Stimulated activated naive CD4-positive, alpha-beta T cell treated with Interleukin-2 at 50 U/mL for 16 hours (primary cell): ENCODE measurements at places on chromosomes 2 and 18.

DNA sequence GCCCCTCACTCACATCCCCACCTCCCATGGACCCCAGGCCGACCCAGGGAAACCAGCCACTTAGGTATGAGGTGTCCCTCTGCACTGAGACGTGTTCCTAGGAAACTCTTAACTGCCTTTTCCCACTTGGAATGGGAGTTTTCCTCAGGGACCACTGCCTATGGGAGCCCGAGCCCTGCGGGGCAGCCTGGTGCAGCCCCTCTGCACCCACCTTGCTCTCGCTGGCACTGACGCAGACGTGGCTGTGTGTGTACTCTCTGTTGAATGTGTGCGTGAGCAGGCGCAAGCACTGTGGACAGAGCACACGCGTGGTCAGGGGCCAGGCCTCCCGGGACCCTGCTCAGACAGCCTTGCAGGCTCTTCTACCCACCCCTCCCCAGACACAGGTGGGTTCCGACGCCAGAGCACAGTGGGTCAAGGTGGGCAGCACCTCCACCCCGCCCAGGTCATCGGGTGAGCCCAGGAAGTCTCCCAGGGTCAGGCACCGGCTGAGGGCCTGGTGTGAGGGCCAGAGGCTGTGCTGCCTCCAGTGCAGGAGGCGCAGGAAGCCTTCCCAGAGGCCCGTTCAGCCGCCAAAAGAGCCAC is 30.0 kb downstream of the AQP12A start:
- no peak for DNase-seq

DNA sequence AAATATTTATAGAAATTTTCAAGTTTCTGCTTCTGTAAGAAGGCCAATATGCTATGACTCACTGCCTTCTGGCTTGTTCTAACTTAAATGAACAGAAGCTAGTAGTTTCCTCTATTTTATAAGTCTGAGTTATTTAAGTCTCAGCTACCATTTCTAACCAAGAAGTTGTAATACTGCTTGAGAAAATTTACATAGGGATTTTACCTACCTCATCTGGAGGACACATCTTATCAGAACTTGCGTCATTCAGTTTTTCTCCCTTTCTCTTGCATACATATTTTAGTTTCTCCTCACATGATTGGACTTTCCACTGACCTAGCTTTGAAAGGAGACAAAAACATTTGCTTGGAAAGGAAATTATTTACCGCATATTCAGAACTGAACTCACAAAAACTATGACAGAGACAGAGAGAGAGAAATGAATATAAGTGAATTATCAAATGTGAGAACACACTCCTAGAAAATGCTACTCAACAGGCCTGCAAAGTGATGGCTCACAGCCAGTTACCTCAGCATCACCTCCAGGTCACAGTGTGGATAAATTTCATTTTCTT is 81.1 kb upstream of the CD302 start:
- peak; percentile 28 for DNase-seq

- DNase-seq = no peak
These were observed 126.6 kb downstream of the RTP5 start for GRCh38 chr2:241996100-241996499.

DNA sequence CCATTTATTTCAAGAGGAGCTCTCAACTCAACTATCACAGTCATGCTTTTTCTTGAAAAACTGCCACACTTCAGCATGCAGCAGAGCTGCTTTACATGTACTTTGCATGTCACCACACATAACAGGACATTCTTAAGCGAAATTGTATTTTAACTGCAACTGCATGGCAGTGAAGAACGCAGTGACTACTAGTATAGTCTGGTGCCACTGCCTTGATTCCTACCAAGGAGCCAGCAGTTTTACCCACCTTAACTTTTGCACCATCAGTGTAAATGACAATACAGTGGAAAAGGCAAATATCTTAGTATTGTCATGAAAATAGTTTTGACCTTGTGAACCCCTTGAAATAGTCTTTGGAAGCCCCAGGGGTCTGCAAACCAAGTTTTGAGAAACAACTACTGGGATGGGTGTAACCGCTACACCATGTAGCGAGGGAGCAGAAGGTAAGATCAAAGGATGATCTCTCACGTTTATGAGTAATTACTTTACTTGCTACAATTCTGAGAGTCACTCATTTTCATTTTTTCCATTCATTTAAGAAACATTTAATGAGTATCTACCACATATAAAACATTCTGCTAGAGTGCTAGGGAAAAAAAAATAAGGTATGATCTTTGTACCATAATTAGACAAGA is 32.3 kb upstream of the MPP4 start:
- DNase-seq = no peak

GRCh38 chr2:2919574-2920365 is 457.8 kb downstream of the EIPR1 start:
- DNase-seq = no peak

DNA sequence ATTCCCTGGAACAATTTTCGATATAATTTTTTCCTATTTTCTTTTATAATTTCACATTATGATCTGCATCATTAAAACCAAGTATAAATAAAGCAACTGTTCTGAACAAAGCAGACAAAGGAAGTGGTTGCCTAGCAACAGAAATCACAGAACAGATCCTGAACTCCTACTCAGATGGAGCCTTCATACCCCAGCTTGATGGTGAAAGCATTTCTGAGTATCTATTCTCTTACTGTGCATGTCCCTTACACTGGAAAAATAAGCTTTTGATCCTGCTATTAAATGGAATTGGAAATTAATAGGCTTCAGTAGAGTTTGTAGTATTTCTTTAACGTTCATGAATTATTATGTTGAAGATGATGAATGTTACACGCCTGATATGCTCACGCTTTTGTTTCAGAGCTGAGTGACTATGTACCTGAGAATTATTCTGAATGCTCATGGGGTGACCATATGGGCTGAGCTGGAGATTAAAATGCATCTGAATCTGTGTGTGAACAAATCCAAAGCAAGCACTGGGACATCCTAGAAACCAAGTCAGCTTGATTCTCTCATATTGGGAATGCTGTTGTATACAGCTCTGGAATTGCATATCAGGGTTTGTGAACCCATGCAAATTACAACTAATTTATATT is 254.0 kb downstream of the KCNJ3 start:
- no peak for DNase-seq

- no peak for DNase-seq
These were observed 87.6 kb downstream of the NRP2 start for GRCh38 chr2:205769879-205770278.

DNA sequence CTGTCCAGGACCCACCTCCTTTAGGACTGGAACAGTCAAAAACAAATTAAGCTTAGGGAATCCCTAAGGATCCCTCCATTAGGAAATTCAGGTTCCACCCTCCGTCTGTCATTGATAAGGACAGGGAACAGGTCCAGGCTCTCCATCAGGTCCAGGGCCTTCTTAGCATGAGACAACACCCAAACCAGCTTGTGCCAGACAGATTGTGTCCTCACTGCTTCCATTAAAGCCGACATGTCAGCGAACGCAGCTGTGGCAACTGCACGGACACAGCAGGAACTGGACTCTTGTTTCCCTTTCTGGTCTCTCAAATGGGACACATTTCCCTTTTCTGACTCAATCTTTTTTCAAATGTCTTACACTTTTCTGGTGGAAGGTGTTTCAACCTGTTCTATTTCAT is 81.4 kb downstream of the BCL11A start:
- DNase-seq = no peak

- no peak for DNase-seq
These were observed 20.0 kb upstream of the SIX2 start for GRCh38 chr2:45029215-45029614.

GRCh38 chr2:227479865-227480475 is 8.0 kb downstream of the AGFG1 start:
- DNase-seq = no peak

- DNase-seq = no peak
These were observed 430.1 kb downstream of the FBXO15 start for GRCh38 chr18:73717570-73717969.

DNA sequence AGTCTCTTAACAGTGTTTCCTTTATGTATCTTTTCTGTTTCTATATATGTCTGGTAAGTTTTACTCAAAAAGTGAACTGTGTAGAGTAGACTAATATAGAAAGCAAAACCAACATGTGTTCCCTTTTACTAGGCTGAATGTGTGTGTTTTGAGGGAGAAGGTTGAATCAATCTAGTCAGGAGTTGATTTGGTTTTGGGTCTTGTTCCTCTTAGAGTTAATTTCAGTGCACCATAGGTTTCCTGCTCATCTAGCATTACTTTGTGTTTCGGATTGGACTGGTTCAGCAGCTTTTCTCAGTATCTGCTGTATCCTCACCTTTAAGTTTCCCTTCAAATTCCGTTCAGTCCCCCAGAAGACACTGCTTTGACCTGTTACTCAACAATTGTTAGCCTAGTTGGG is 52.0 kb upstream of the TRIM43 start:
- DNase-seq = no peak

DNA sequence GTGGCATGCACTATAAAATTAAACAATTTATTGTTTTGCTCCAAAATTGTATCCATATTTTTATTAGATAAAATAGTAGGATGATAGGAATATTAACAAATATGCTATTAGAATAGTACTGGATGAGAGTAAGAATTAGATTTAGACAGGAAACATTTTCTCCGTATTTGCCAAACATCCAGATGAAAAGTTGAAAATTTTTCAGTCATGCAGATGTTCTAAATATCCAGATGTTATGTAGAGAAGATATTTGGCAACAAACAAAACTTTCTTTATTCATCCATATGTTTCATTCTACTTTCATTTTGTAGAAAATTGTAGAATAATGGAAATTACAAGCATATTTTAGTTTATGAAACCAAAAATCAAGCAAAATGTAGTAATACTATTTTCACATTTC is 45.2 kb upstream of the NEUROD1 start:
- no peak for DNase-seq

- no peak for DNase-seq
These were observed at the start of gene COLEC11 for GRCh38 chr2:3594493-3595281. TSS of gene COLEC11 (plus strand) at chr2:3595112. CDS start at chr2:3604341, 9,229 bp downstream.

DNA sequence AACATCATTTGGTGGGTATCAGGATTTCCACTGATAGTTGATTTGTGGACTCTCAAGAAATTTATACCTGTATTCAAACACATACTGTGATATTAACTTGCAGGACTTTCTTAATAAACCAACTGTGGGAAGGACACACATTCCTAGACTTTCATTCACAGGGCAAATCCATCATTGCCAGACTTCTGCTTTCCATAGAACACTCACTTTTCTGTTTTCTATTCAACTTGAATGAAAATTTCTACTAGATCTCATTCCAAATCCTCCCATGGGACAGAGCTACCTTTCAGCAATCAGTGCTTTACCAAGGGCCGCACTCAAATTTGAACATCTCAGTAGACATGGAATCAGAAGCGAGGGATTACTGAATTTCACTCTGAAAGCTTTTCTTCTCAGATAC is 612.5 kb downstream of the IRS1 start:
- no peak for DNase-seq

DNA sequence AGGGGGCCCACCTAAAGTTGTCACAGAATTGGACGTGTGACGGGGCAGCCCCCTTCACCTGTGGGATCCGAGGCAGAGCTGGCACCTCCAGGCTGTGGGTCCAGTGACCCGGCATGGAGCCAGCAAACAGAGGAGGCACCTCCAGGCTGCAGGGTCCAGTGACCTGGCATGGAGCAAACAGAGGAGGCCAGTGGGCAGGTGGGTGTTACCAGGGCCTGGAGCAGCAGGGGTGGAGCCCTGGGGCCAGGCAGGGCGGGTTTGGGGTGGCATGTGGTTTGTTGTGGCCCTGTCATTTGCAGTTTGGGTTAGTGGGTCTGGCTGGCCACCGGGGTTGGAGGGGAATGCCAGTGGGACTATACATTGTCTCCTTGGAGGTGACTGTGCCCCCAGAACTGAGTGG is 68.2 kb downstream of the HPCAL1 start:
- DNase-seq = no peak

- no peak for DNase-seq
These were observed 187.8 kb upstream of the FAM98A start for GRCh38 chr2:33786881-33787280.

- no peak for DNase-seq
These were observed 325.9 kb downstream of the FSIP2 start for GRCh38 chr2:186064507-186064906.

DNA sequence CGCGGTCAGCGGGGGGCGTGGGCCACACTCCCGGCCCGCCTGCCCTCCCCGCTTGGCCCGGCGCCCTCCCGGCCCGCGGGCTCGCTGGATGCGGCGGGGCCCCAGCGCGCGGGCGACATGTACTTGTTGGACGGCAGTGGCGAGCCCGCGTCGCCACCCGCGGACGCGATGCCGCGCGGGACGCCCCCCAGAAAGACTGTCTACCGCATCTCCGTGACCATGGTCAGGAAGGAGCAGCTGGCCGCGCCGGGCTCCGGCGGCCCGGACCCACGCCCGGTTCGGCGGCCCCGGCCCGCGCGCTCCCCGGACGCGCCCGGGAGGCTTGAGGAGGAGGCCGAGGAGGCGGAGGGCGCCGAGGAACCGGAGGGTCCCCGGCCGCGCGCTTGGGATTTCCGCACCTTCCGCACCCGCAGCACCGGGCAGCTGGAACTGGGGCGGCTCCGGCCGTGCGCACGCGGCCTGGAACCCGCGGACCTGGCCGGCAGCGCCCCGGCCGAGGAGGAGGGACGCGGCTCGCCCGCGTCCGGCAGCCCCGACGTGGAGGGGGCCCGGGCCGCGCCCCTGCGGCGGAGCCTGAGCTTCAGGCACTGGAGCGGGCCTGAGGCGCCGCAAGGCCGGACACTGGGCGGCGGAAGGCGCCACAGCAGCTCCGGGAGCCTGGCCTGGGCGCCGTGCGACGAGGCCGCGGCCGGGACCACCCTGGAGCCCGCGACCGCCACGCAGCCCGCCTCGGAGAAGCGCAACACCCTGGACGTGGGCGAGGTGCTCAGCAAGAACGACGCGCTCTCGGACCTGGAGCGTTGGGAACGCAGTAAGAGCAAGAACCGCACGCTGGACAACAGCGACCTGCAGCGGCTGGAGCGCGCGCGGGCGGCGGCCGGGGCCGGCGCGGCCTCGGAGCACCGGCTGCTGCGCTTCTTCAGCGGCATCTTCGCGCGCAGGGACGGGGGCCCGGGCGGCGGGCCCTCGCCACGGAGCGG is 176.4 kb downstream of the AGAP1 start:
- no peak for DNase-seq

- no peak for DNase-seq
These were observed 123.3 kb upstream of the TANK start for GRCh38 chr2:161036926-161037325.

GRCh38 chr2:112621790-112622527 is 23.8 kb upstream of the SLC20A1 start:
- no peak for DNase-seq

GRCh38 chr18:27004056-27004829 is 138.7 kb upstream of the AQP4 start:
- DNase-seq = no peak

- DNase-seq = no peak
These were observed 145.5 kb downstream of the LRATD1 start for GRCh38 chr2:14778015-14778414.
